ENCODE measurements at places on chromosomes 5 and 9. TPM values are rescaled to one million over a fixed set of nuclear protein-coding genes. Genes with fewer than 3 reads are reported as not detected.

DNA sequence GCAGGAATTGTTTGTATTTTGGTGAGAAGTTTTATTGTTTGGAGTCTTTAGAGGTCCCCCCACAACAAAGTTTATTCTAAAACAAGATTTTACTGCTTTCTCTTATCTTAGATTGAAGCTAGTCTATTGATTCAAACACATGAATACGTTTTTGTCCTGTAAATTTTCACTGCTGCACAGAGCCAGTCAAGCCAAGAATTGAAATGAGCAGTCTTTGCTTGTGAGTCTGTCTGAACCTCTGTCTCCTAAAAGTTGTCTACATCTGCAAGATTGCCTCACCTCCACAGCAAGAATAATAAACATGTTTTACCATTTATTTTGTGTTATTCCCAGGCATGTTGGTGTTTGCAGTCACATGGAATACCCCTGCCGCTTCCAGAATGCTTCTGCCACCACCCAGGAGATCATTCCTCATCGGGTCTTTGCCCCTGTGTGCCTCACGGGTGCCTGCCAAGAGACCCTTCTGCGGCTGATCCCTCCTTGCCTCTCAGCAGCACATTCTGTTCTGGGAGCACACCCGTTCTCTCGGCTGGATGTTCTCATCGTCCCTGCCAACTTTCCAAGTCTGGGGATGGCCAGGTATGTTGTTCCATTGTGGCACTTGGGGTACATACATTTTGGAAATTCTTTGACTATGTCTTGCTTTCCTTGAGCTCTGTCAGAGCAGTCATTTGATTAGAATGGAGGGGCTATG, 74.1 kb downstream of the AOPEP start:
- H3K27me3 ChIP-seq: no peaks in the 10 kb centered on the region
- H3K36me3 ChIP-seq: no peaks in the 10 kb centered on the region
- H3K4me3 ChIP-seq: no peak overlapping the region
- no peak for DNase-seq
- peaks cover 6% of the 10 kb centered on the region for H3K4me1 ChIP-seq

The SPINK4 gene
- total RNA-seq: not detected

The GTF3C5 gene
- 35.6 TPM for total RNA-seq

- no peaks in the 10 kb centered on the region for H3K36me3 ChIP-seq
- no peaks in the 10 kb centered on the region for H3K27me3 ChIP-seq
- no peaks in the 10 kb centered on the region for H3K4me1 ChIP-seq
- H3K4me3 ChIP-seq: no peak overlapping the region
Observed at GRCh38 chr5:107282061-107282460, 388.7 kb downstream of the EFNA5 start.

The SHC3 gene
- total RNA-seq: 6.9 TPM

- H3K27me3 ChIP-seq: no peaks in the 10 kb centered on the region
- no peaks in the 10 kb centered on the region for H3K36me3 ChIP-seq
- DNase-seq: no peak
- H3K27ac ChIP-seq: no peak overlapping the region
- no peak overlapping the region for H3K4me3 ChIP-seq
Observed at GRCh38 chr5:73587923-73588322, 22.4 kb downstream of the UTP15 start.

DNA sequence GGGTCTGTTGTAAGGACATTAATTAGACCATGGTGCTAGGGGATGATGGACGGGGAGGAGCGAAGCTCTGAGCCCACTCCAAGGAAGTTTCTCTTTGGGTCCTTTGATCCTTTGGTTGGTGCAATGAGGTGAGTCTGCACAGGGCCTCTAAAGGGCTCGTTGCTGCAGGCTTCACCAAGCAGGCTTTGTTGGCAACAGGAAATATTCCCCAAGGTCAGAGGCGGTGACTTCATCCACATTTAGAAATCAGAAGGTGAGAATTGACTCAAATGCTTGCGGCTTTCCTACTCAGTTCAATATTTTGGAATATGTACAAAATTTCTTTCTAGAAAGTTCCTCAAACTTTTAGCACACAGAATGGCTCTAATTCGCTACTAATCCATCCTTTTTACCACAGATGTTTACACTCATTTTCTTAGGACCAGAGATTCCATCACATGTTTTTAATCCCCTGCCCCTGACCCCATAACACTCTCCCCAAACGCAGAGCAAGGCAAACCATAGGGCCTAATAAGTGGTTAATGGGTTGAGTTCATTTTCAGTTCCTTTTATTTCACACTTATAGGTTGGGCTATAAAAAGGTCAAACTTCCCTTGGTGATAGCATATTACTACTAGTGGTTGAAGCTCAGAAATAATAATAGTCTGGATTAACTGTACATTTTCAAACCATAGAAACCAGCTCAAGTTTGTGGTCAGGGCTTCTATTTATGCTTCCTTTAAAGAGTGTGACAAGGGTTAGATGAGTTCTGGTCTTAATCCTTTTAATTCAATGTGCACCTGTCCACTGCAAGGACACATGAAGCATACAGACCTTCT, 37.3 kb upstream of the TMEM252 start:
- H3K4me3 ChIP-seq: no peak overlapping the region
- no peaks in the 10 kb centered on the region for H3K27me3 ChIP-seq

The CAMK4 gene
- 0.90 TPM for total RNA-seq

DNA sequence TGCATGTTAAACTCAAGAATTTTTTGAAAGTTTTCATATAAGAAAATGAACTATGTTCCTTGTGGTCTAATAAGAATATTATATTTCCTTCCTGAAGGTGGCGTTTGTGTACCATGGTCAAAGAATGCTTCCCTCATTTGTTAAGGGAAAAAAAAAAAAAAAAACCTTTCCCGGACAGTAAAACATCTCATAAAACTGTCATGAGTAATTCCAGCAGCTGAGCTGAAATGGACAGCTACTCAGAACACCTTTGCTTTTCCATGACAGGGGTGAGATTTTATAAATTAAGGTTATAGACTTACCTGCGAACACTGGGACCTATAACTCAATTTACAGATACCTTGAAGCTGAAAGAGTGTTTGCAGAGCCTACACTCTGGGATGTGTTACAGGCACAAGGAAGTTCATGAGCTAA, 113.2 kb upstream of the RANBP3L start:
- H3K4me1 ChIP-seq: no peaks in the 10 kb centered on the region
- no peak for DNase-seq
- no peak overlapping the region for H3K4me3 ChIP-seq
- no peaks in the 10 kb centered on the region for H3K36me3 ChIP-seq
- no peaks in the 10 kb centered on the region for H3K27me3 ChIP-seq

GRCh38 chr5:31859096-31859495, 220.2 kb downstream of the PDZD2 start:
- no peak overlapping the region for H3K27ac ChIP-seq
- H3K4me1 ChIP-seq: no peaks in the 10 kb centered on the region
- H3K27me3 ChIP-seq: no peaks in the 10 kb centered on the region

The PCDHB9 gene
- total RNA-seq: 3.8 TPM

GRCh38 chr5:59584858-59585846, 308.4 kb downstream of the PDE4D start:
- no peaks in the 10 kb centered on the region for H3K36me3 ChIP-seq
- H3K27ac ChIP-seq: no peak overlapping the region
- no peak for DNase-seq
- no peak overlapping the region for H3K4me3 ChIP-seq
- H3K27me3 ChIP-seq: no peaks in the 10 kb centered on the region

The MAMDC4 gene
- 5.0 TPM for total RNA-seq

Data from aorta (tissue), 5 donors.